ENCODE measurements at places on chromosomes 12 and 14.

- DNase-seq = no peak
Observed at GRCh38 chr12:19223018-19223417, 93.5 kb downstream of the PLEKHA5 start.

DNA sequence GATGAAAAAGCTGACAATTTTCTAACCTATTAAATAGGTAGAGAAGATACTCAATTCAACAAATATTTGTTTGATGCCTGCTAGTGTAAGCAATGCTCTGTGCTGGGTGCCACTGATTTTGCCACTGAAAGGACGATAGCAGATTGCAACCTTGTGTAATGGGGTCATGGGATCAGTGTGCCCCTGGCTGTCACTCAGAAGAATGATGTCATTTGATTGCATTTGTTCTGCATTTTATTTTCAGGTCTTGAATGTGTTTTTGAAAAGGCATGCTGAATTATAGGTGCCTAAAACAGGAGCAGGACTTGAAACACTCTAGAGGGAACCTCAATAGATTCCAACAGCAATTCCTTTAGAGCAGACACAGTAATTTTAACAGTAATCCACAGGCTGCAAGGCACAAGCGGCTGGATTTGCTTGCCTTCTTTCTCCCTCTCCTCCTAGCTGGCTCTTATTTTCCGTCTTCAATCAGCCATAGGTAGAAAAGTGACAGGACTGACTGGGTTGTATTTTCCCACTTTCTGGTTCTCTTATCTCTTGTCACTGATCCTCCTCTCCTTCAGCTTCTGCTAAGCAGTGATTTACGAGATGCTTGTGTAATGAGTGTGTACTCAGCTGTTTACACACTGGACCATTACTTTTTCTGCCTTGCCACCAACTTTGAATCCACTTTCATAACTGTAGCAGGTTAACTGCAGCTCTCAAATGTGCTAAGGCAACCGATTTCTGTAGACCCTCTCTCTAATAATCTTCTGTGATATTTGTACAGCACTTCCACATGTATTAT lies 4.1 kb downstream of the PLXNC1 start:
- no peak for DNase-seq

DNA sequence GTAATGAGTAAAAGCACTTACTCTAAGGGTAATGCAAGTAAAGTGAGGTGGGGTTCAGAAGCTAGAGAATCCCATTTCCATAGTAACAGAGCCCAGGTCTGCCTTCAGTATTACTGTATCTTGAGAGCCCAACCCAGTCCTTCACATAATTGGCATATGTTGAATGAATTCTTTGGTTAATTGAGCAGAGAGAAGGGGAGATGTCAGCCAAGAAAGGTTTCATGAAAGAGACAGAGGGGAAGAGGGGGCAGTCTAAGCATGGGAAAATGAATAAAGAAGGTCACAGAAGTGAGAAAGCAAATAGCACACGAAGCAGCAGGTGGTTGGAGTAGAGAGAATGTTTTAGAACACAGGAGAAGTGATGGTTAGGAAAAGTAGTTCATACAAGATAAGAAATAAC lies 371.1 kb downstream of the SEC23A start:
- DNase-seq = no peak

- no peak for DNase-seq
Observed at GRCh38 chr14:81311778-81312177, 88.3 kb downstream of the STON2 start.

GRCh38 chr12:120346681-120347080 lies 19.1 kb upstream of the PLA2G1B start:
- DNase-seq = no peak

DNA sequence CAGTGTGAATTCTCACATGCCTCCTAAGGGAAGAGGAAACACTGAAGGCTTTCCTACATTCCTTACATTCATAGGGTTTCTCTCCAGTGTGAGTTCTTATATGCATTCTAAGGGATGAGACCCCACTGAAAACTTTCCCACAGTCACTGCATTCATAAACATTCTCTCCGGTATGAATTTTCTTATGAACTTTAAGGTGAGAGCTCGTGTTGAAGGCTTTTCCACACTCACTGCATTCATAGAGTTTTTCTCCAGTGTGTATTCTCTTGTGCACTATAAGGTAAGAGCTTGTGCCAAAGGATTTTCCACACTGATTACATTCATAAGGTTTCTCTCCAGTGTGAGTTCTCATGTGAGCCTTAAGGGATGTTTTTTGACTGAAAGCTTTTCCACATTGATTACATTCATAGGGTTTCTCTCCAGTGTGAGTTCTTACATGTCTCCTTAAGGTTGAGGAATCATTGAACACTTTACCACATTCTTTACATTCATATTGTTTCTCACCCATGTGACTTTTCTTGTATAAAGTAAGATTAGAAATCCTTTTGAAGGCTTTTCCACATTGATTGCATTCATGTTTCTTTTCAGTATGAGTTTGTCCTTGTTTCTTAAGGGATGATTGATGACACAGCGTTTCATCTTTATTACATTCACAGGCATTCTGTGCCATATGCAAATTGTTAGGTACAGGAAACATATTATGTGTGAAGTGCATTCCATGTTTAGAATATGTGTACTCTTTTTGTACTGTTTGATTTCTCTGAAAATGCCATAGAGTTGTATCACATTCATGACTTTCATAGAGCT lies 9.5 kb downstream of the ZNF891 start:
- no peak for DNase-seq

DNA sequence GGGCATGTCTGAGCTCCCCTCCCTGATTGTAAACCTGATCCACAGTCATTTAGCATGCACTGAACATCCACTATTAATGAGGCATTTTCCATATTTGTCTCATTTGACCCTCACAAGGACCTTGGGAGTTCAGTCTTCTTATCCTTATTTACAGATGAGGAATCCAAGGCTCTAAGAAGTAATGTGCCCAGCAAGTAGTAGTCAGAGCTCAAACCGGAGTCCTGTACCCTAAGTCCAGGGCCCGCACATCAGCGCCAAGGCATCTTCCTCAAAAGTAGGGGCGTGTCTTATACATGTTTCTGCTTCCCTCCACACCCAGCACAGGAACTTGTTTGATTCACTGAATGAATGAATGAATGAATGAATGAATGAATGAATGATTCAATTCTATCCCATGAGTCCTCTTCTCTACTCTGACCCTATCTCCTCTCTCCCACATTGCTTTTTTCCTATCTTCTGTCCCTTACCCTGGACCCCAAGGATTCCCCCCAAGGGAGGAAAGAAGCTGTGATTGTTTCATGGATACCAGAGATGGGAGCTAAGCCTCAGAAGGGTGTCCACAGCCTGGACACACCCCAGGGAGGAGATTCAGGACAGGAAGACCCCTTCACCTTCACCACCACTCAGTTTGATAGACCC lies 21.8 kb upstream of the KRT8 start:
- DNase-seq = no peak

GRCh38 chr12:49662998-49663843 lies 39.9 kb downstream of the PRPF40B start:
- peak; percentile 88 for DNase-seq

GRCh38 chr14:76090616-76091391 lies 60.9 kb upstream of the GPATCH2L start:
- no peak for DNase-seq

DNA sequence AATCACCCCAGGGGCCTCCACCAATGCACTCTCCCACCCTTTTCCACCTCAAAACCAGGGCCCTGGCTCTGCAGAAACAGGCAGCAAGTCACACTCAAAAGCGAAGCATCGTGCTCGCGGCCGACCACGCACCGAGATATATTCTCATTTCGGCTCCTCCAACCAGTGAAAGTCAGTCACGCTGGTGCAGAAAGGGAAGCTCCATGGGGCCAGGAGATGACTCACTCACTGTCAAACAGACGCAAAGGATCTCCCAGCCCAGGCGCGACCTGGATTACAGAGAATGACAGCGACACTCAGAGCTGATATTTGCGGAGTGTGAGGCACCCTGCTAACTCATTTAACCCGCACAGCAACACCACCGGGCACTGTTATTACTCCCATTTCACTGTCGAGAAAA lies 173.6 kb downstream of the CALM1 start:
- no peak for DNase-seq

DNA sequence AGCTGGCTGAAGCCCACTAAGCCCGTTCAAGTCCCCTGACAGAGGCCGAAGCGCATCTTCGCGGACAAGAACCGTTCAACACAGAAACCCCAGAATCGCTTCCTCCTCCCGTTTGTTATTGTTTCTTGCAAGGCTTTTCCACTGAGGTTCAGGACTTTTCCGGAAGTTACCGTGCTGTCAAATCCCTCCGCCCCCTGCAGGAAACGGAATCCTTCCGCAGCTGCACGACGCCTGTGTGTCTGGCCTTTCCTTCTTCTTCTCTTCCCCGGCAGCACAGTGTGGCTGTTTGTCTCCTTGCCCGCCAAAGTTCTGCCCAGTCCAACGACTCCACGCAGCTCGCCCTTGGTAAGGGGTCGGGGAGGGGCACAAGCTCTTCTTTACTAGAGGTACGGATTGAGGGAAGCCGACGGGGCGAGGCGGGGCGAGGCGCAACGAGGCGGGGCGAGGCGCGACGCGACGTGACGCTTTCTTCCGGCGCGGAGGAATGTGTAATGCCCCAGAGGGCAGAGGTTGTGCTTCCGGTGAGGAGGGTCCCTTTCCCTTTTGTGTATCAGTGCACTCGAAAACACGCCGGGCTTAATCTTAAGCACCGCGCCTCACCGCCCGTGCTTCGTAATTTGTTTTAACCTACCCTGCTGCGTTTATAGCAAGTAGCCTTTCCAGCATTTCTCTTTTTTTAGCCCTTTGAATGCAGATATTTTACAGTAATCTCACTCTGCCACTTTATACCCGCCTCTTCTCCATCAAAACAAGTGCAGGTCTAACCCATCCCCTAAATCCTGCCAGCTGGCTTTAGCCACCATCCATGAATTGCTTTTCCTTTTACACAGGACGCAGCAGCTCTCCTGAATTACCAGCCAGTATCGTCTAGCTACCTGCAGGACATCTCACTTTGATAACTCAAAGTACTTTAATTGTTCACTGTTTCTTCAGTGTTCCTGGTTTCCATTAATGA lies at the start of gene KDM5A:
Gene KDM5A (minus strand): TSS at position 179 of the 955 bp plus-strand sequence. CDS start 229 bp downstream, outside the sequence.
- peak; percentile 94 for DNase-seq

DNA sequence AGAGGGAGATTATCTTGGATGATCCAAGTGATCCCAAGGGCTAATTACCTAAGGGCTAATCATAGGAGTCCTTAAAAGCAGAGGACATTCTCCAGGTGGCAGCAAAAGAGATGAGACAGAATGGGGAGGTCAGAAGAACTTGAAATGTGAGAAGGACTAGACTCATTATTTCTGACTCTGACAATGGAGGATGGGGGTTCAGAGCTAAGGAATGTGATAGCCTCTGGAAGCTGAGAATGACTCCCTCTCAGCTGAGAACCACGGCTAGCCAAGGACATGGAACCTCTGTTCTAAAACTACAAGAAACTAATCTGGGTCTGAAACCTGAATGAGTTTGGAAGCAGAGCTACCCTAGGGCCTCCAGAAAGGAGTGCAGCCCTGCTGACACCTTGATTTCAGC lies 35.6 kb upstream of the ANKS1B start:
- no peak for DNase-seq

- DNase-seq = no peak
Observed at GRCh38 chr14:102013669-102014200, 49.4 kb downstream of the DYNC1H1 start.

DNA sequence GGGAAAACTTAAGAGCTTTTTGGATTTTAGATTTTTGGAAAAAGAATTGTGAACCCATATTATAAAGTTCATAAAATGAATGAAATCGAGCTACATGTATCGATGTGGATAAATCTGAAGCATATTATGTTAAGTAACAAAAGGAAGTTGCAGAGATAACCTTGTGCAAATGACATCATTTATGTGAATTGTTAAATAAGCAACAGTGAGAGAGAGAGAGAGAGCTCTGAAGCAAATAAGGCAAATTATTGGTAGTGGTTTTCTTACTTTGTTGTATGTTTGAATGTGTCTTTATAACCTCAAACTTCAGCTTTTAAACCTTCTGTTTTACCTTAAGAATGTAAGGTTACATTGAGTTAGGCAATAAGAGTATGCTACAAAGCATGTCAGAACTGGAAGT lies 78.8 kb downstream of the ERC1 start:
- no peak for DNase-seq

DNA sequence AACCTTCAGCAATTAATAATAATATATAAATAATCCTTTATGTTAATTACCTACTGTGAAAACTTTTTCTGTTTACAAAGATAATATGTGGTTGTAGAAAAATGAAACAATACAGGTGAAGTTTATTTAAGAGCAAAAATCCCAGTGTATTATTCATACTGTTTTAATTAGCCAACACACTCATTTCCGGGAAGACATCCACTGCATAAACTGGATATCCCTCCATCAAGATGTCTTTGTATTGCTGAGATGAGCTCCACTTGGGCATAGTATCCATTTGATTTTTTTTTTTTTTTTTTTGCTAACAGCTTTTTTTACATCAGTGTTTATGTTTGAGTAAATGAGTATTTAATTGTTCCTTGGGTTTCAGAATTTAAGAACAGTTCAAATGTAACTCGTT lies 13.7 kb upstream of the DERA start:
- no peak for DNase-seq

DNA sequence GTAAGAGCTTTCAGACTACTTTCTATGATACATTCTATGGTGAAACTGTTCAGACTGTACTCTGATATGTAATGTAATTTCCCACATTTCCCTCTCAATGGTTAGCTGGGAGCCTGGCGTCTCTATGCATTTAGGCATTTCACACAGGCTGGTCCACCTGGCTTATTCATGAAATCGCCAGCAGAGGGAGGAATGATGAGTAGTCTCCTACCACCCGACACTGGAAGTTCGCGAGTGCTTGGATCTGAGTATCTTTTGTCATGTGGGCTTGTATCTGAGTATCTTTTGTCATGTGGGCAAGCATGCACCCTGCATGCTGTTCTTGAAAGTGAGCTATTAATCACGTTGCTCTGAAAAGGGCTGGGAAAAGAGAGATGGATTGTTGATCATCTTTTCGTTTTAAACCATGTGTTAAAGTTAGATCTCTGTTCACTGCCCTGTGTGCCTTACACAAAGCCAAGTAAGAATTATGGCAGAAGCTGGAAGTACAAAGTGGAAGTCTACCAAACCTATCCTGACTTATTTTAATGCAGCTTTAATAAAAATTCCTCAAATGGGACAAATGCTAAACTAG lies 235.0 kb downstream of the ATP23 start:
- DNase-seq = no peak

GRCh38 chr14:77364146-77364545 lies 12.7 kb downstream of the TMED8 start:
- no peak for DNase-seq

DNA sequence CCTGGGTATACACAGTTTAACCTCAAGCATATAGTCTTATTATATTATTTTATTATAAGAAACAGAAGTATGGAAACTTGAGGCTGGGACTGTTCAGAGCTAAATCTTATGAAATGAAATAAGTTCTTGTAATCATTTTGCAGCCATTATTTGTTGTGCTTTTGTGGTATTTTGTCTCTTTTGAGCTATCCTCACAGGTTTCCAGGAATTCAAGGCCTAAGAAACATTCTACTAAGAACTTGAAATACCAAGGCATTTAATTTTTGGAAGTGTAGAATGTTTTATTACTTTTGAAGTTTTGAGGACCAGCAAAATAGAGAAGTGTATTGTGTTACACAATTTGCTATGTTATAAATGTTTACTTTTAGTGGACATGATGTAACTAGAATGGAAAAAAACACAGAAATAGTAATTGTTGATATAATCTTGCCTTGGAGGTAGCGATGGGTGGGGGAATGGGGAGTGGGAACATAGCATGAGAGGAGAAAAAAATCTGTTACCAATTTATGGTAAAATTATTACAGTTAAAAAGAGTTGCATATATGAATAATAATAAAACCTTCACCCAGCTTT lies 81.7 kb downstream of the CRADD start:
- DNase-seq = no peak
